Brain pericyte (primary cell): ENCODE measurements at places on chromosomes 6 and 20.

GRCh38 chr6:86856937-86857563 lies 80.3 kb upstream of the HTR1E start:
- DNase-seq: no peak

GRCh38 chr6:152309648-152310047 lies 327.5 kb downstream of the SYNE1 start:
- no peak for DNase-seq

GRCh38 chr6:121879149-121879548 lies 443.7 kb downstream of the GJA1 start:
- DNase-seq: peak; percentile 72

GRCh38 chr20:62716941-62717310 lies 8.3 kb downstream of the NTSR1 start:
- no peak for DNase-seq

GRCh38 chr6:1757131-1757530 lies 147.4 kb downstream of the FOXC1 start:
- DNase-seq: no peak

- DNase-seq: no peak
Observed at GRCh38 chr20:32564921-32565734, 20.0 kb downstream of the NOL4L start.

DNA sequence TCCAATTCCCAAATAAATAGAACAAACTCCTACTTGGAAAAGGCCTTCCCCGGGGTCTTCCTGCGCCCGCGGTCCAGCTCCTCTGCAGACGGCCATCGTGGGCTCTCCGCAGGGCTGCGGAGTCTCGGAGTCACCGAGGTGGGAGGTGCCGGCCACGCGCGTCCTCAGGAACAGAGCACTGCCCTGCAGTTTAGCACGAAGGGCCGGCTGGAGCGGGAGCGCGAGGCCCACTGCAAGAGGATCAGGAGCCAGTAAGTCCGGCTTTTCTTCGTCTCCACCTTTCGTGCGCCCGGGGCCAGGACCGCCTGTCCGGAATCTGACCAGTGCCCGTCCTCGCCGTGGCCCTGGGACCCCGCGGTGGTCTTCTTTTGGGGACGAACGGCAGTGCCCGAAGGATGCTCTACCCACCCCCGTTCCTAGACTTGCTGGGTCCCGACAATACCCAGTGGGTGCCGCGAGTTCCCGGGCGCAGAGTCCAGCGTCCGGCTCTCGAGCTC lies 1.4 kb downstream of the BHLHE23 start:
- DNase-seq: no peak

- DNase-seq: no peak
Observed at GRCh38 chr20:41182296-41183212, 45.2 kb downstream of the PLCG1 start.

GRCh38 chr6:52261229-52261628 lies 16.9 kb upstream of the IL17F start:
- DNase-seq: no peak
